Right lobe of liver (tissue), 6 donors: ENCODE measurements at places on chromosomes 16 and 17. TPM values are rescaled to one million over a fixed set of nuclear protein-coding genes. Genes with fewer than 3 reads are reported as not detected.

IL21R gene
- 0.37 TPM for total RNA-seq

RNPS1 gene
- total RNA-seq = 34.5 TPM

SCIMP gene
- 3.2 TPM for total RNA-seq

TBC1D3H gene
- total RNA-seq = not detected

UTS2R gene
- not detected for total RNA-seq

CCL4 gene
- total RNA-seq = 0.79 TPM

COL1A1 gene
- 34.6 TPM for total RNA-seq

- DNase-seq = no peak
Observed at GRCh38 chr16:3115561-3115960, 3.2 kb downstream of the ZNF205 start.

DNA sequence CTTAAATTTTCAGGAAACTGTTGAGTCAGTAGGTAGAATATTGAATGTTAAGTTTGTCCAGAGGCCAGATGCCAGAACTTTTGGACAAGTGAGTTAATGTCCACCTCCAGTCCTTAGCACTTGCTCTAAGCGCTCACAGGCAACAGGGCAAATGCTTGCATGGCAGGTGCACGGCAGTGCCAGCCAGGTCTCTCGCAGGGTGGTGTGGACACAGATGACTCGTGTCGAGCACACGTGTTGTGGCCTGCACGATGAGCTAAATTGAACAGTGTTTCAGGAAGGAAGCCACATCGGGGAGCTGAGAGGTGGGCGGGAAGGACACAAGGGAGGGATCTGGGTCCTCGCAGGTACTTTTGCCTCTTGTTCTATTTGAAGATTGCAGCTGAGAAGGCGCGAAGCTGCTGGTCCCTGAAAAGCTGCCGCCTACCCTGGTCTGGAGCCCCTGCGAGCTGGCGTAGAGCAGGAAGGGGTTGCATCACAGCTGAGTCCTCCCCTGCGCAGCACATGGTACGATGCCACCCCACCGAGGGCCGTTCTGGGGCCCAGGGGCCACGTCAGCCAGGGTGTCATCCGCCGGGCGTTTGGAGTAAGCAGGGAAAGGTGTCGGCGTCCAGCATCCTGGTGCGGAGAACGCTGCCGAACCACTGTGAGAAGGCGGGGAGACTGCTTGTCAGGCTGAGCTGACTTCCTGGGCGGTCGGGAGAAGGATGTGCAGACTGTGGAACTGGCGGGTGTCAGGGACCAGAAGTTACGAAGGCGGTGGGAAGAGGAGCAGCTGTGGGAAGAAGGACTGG is 6.3 kb downstream of the RAB40C start:
- peak; percentile 76 for DNase-seq

DNA sequence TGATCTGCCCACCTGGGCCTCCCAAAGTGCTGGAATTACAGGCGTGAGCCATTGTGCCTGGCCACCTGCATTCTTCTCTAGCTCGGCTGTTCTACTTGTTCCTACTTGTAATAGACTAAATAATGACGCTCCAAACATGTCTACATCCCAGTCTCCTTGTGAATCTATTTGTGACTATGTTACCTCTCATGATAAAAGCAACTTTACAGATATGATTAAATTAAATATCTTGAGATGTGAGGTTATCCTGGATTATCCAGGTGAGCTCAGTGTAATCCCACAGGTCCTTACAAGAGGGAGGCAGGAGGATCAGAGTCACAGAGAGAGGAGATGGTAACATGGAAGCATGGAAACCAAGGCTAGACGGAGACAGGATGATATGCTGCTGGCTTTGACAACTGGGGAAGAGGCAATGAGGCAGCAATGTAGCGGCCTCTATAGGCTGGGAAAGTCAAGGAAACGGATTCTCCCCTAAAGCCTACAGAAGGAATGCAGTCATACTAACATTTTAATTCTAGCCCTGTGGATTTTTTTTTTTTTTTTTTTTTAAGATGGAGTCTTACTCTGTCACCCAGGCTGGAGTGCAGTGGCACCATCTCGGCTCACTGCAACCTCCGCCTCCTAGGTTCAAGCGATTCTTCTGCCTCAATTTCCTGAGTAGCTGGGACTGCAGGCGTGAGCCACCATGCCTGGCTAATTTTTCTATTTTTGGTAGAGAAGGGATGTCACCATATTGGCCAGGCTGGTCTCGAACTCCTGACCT is 5.0 kb upstream of the LASP1 start:
- peak; percentile 12 for DNase-seq

- DNase-seq = no peak
Observed at GRCh38 chr16:17211797-17212196, 259.0 kb downstream of the XYLT1 start.

- no peak for DNase-seq
Observed at GRCh38 chr16:55839115-55839514, 6.2 kb upstream of the CES1 start.

- DNase-seq = no peak
Observed at GRCh38 chr17:41455236-41455635, 11.9 kb downstream of the KRT32 start.

DNA sequence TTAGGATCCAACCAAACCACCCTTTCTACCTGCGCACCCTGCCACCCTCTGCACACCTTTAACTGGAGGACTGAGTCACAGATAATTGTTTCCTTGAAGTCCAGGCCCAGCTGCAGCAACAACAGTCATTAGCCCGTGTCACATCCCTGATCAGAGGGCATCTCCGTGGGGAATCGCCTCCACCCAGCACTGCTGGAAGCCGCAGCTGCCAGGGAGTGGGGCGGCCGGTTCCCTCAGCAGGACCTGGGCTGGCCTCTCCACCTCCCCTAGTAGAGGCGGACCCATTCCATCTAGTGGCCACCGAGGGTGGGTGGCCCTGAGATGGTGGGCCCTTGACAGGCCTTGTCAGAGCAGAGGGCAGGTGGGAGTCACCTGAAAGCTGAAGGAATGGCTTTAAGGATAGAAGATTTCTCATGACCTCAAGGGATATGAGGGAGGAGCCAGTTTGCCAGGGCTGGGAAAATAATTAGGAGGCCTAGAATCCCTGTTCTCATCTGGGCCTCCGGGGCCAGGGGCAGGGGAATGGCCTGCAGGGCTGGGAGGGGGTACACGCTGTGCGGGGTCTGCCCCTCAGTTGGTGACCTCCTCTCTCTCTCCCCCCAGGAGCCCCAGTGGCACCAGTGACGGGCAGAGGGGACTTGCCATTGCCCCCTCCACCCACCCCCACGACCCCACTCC is 6.2 kb downstream of the PRSS53 start:
- DNase-seq = no peak

- peak; percentile 19 for DNase-seq
Observed at GRCh38 chr17:43378766-43379165, 20.0 kb upstream of the ARL4D start.

DNA sequence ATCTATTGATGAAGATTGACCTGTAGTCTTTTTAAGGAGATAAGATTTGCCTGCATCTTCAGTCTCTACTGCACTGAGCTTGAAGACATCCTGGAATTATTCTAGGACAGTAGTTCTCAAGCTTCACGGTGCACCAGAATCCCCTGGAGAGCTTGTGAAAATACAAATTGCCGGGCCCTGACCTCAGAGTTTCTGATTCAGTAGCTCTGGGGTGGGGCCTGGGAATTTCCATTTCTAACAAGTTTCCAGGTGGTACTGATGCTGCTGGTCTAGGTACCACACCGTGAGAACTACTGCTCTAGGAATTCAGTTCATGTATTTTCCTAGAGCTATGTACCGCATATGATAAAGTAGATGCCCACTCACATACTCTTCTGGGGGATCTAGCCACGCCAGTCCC is 246.1 kb downstream of the HS3ST3B1 start:
- DNase-seq = no peak
